ENCODE measurements at places on chromosomes 13 and 19.

DNA sequence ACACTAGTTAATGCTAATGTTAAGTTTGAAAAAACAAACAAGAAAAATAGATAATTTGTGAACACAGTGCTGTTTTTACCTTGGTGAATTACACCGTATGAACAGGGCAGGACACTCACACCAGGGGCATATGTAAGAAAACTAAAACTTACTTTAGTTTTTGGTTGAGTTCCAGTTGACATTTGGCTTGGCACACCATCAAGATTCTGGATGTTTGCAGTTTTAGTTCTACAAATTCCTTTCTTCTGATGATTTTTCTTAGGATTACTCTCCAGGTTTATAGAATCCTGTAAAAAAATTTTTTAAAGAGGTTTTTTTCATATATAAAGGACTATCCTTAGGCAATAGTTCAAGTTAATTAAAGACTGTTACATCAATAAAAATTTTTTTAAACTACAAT is 238.5 kb upstream of the STARD13 start:
- no peak for DNase-seq

DNA sequence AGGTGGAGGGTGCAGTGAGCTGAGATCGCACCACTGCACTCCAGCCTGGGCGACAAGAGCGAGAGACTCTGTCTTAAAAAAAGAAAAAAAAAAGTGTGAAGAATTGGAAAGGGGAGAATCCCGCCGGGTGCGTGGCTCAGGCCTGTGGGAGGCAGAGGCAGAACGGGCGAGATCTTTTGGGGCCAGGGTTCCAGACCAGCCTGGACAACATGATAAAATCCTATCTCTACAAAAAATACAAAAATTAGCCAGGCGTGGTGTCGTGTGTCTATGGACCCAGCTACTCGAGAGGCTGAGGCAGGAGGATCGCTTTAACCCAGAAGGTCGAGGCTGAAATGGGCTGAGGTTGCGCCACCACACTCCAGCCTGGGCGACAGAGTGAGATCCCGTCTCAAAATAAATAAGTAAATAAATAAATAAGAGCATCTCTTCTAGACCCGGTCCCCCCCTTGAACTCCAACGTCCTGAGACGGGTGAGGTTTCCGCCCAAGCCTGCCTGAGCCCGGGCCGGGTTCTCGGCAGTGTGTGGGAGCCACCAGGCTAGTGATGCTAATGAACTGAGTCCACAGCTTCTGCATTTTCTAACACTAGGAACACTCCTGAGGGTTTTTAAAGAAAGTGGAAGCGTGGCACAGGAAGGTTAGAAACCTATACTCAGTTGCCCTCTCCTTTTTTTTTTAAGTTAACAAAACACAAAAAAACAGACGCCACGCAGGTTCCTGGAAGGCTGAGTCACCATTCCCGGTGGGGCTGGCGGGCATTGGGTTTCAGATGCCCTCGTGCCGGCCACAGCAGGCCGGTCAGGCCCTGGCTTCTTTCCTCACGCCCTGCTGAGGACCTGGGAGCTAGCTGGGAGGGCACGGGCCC is 22.0 kb downstream of the GPX4 start:
- DNase-seq, result no peak

- no peak for DNase-seq
Observed at GRCh38 chr13:74865656-74866055, 616.3 kb downstream of the TBC1D4 start.

- DNase-seq, result no peak
Observed at GRCh38 chr13:54706336-54706735, 1677.7 kb downstream of the OLFM4 start.

DNA sequence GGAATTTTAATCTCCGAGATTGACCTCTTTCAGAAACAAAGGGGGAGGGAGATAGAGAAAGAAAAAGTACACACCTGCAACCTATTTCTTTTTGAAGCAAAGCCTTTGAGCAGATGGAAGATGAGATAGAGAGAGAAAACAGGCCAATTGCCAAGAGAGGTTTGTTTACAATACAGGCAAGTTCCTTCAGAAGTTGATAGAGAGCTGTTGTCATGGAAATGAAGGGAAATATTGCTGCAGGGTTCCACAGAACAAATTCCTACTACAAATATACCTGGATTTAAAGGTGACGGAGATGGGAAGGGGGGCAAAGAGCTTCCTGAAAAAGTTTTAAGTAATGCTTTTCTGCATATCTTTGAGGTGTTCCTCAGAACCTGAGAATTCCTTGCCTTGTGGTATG is 388.4 kb downstream of the NDFIP2 start:
- no peak for DNase-seq

DNA sequence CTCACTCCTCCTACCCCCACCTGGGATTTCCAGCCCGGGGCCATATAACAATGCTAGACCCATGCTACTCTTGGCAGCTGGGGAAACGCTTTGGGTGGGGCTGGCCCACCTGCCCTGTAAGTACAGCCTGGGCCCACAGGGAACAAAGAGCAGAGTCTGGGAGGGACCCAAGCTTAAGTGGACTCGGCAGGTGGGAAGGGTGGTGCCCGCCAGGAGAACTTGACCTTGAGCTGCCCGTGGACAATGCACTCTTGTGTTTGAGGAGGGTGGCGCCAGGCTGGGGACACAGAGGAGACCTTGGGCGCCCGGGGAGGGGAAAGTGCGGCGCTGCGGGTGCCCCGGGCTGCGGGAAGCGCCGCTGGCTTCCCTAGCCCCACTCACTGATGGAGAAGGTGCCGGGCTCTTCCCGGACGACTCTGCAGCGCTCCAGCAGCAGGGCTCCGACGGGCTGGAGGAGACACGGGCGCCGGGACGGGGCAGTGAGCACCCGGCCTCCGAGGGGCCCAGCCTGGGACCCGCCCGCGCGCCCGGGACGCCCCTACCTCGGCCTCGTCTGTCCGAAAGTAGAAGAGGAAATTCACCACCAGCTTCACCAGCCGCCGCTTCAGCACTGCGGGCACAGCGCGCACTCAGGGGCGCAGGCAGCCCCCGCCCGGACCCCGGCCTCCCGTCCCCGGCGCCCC is 607 bp downstream of the PLEKHJ1 start:
- DNase-seq, result no peak

DNA sequence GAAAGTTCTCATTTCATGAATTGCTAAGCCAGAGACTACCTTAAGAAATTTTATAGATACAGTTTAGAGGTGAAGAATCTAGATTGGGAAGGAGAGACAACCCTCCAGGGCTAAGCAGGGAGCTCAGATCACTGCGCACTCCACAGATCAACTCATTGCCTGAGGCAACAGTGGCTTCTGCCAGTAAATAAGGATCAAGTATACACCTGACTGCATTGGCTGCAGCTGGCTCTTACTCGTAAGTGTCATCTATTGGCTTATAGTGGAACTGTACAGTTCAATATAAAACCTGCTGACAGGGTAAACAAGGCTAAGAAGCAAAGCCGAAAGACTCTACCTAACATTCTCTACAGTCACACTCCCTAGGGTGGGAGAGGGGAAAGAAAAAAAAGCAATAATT is 18.0 kb upstream of the C1QTNF9B start:
- DNase-seq, result no peak

DNA sequence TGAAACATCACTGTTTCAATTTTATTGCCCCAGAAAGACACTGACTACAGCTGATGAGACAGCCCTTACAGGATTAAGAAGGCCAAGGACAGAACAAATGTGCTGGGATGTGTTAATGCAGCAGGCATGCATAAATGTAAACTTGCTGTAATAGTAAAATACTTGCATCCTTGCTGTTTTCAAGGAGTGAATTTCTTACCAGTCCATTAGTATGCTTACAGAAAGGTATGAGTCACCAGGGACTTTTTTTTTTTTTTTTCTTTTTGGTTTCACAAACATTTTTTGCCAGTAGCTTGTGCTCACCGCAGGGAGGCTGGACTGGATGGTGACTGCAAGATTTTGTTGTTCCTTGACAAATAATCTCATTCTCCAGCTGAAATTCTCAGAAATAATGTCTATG is 55.1 kb downstream of the GPR180 start:
- no peak for DNase-seq

Data from hippocampal formation (tissue), 2 donors.